Activated naive CD8-positive, alpha-beta T cell treated with anti-CD3 and anti-CD28 coated beads for 36 hours (primary cell): ENCODE measurements at places on chromosomes 6 and 20. TPM values are rescaled to one million over a fixed set of nuclear protein-coding genes. Genes with fewer than 3 reads are reported as not detected.

KIF6 gene
- total RNA-seq, result 0.96 TPM

CTSA gene
- total RNA-seq, result 45.7 TPM

CLPSL2 gene
- total RNA-seq, result not detected

COL19A1 gene
- total RNA-seq, result 0.36 TPM

KIAA1586 gene
- total RNA-seq, result 15.9 TPM

HLA-DOA gene
- total RNA-seq, result 9.9 TPM

DNA sequence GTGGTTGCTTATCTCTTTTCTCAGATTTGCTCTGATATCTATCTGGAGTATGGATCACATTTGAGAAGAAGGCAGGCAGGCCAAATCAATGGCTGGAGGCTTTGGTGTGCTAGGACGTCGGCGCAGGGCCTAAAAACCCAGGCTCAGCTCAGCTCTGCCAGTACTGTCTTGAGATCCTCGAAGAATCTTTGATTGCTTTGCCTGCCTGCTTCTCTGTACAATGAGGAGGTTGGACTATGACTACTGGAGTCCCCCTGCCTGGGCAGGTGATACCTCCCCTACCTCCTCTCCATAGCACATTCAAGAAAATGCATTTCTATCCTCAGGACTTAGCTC lies 25.1 kb downstream of the KCNK5 start:
- no peak overlapping the region for H3K27ac ChIP-seq
- H3K4me3 ChIP-seq, result no peak overlapping the region
- no peak for DNase-seq
- H3K36me3 ChIP-seq, result peaks cover 7% of the 10 kb centered on the region

DNA sequence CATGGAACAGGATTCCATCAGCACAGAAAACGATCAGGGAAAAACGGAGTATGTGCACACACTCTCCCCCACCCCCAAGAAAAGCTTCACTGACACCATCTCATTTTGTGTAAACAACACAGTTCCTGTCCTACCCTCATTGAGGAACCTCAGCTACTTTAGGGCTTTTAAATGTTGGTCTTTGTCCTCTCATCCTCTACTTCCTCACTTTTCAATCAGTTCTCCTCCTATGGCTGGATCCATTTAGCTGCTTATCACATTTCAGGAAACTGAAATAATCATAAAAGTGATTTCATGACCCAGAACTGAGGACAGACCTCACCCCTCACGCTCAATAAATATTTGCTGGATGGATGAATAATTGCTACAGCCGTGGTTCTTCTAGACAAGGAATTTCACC lies 33.1 kb upstream of the PNRC1 start:
- no peak overlapping the region for H3K4me3 ChIP-seq
- peaks cover 2% of the 10 kb centered on the region for H3K36me3 ChIP-seq
- H3K27ac ChIP-seq, result no peak overlapping the region
- no peaks in the 10 kb centered on the region for H3K27me3 ChIP-seq
- peaks cover 18% of the 10 kb centered on the region for H3K4me1 ChIP-seq

- peaks cover 5% of the 10 kb centered on the region for H3K36me3 ChIP-seq
- no peaks in the 10 kb centered on the region for H3K4me1 ChIP-seq
- H3K27ac ChIP-seq, result no peak overlapping the region
- H3K4me3 ChIP-seq, result no peak overlapping the region
- H3K27me3 ChIP-seq, result no peaks in the 10 kb centered on the region
These were observed 59.0 kb downstream of the FAM120B start for GRCh38 chr6:170365593-170365992.

DNA sequence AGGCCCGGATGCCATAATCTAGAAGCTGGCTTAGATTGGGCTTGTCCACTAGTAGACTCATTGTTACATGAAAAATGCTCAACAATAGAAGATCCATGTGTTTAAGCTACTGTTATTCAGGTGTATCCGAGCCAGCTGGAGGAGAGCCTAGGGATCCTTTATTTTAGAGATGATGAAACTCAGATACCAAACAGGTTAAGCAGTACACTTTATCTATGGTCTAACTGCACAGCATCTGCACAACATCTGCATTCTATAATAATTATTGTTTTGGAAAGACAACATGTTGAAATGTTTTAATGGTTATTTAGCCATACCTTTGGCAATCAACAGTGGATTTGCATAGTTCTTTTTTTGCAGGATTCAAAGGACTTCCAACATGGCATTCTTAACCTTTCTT lies 134.1 kb downstream of the RFPL4B start:
- H3K36me3 ChIP-seq, result no peaks in the 10 kb centered on the region
- no peak overlapping the region for H3K27ac ChIP-seq
- H3K4me3 ChIP-seq, result no peak overlapping the region
- H3K4me1 ChIP-seq, result peaks cover 3% of the 10 kb centered on the region
- no peaks in the 10 kb centered on the region for H3K27me3 ChIP-seq

GRCh38 chr6:11803591-11803971 lies 25.0 kb upstream of the ADTRP start:
- H3K27ac ChIP-seq, result no peak overlapping the region
- H3K27me3 ChIP-seq, result no peaks in the 10 kb centered on the region

DNA sequence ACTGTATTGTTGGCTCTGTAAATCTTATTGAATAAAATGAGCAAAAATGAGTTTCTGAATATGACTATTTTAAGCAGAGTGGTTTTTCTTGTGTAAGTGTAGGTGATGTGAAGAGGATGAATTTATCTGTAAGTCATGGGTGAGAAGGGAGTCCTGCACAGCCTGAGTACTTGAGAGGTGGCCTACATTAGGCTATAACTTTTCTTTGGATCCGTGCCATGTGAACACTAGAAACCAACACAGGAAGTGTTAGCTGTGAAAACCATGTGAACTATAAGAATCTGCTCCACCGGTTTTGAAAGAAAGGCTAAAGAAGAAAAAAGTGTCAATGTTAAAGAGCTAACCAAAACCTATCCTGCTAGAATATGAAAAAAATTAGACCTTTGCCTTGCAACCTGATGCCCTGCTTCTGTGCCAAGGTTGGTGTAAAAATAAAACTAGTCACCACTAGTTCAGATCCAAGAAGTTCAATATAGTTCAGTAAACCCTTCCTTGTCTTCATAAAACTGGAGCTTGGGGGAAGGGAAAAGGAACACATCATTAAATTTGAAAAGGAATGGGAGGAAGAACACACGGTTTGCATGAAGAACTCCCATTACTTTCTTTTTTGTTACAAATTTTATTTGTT lies 21.3 kb downstream of the PLCB1 start:
- H3K4me1 ChIP-seq, result peaks cover 45% of the 10 kb centered on the region
- no peak for DNase-seq

DNA sequence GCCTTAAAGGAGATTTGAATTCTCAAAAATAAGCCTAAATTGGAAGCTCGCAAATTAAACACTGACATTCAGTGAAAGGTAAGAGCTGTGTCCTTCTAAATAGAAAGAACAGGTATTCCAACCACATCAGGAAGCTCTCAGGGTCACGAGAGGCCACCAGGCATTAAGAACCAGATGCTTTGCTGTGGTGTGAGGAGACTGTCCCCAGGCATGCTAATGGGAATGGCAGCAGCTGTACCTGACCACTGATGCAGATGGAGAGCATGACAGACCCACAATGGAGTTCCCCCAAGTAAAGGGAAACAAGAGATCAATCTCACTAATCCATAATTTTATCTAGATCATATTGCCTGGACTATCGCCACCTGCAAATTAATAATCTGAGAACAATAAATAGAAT lies 658.9 kb upstream of the NOX3 start:
- H3K4me3 ChIP-seq, result no peak overlapping the region
- peaks cover 2% of the 10 kb centered on the region for H3K36me3 ChIP-seq
- H3K27ac ChIP-seq, result no peak overlapping the region
- H3K4me1 ChIP-seq, result peaks cover 3% of the 10 kb centered on the region

DNA sequence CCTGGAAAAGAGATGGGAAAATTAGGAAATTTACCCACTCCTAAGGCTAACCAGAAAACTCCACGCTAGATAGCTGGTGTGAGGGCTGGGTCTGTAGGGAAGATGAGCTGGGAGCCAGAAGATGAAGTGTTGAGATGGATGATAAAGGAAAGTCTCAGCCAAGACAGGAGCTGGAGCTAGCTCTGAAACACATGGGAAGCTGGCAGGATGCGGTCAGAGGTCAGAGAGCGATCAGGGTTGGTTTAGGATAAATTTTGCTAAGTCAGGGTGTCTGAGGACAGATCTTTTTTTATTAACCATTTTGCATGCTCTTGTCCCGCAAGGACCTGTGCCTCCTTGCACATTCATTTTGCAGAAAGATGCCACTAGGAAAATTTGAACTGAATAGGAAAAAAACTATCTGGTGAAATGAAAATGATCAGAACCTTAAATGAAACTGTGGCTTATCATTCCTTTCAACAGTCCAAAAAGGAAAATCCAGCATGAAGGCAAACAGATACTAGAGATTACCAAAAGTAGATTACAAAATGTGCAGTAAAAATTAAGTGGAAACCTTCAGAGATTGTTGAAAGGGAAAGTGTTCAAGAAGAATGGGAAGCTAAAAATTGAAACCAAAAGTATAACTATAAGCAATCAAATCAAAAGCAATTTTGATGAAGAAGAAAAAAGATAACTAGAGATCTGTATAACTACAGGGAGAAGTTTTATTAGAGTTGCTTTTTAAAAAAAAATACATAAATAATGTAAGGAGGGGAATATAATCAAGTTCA lies 10.7 kb upstream of the EDN1 start:
- no peak for DNase-seq
- no peak overlapping the region for H3K27ac ChIP-seq
- H3K27me3 ChIP-seq, result peaks cover 11% of the 10 kb centered on the region

DNA sequence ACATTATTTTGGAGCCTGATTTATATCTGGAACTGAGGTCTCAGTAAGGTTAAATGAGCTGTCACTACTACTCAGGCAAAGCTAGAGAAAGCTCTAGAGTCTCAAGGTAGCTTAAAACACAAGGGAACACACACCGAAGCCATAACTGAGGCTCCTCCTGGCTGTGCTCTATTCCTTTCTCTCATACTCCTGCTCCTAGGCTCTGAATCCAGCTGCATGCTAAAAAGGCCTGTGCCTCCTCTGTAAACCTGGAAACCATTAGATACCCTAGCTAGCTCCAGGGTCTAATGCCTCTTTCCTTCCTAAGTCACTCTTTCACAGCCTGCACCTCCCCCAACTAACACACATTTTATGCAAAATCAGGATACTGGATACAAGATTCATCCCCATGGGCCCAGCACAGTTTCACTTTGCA lies 17.1 kb downstream of the RIPOR2 start:
- H3K27ac ChIP-seq, result peak overlapping the region; percentile 95
- no peaks in the 10 kb centered on the region for H3K27me3 ChIP-seq
- peak overlapping the region; percentile 59 for H3K4me3 ChIP-seq
- peaks cover 33% of the 10 kb centered on the region for H3K36me3 ChIP-seq
- no peak for DNase-seq
- peaks cover 88% of the 10 kb centered on the region for H3K4me1 ChIP-seq

GRCh38 chr20:2365091-2365490 lies 15.6 kb upstream of the TGM6 start:
- no peaks in the 10 kb centered on the region for H3K4me1 ChIP-seq
- H3K27ac ChIP-seq, result no peak overlapping the region
- peaks cover 3% of the 10 kb centered on the region for H3K36me3 ChIP-seq
- H3K4me3 ChIP-seq, result no peak overlapping the region

DNA sequence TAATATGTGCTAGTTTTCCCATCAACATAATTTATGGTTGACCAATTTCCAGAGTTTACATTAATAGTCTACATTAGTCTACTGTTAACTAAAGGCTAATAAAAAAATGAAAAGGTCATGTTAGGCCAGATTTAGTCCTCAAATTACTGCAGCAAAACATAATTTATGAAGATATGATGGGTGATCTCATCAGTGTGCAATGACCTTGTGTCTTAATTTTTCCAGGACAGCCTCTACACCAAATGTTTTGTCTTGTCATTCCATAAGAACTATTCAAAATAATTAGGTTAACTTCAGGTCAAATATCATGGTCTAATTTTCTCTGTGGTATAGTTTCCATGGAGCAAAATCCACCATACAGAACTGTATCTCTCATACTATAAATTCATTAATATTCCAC lies 234.2 kb downstream of the COL12A1 start:
- H3K4me1 ChIP-seq, result no peaks in the 10 kb centered on the region
- no peak for DNase-seq
- H3K27me3 ChIP-seq, result no peaks in the 10 kb centered on the region
- no peaks in the 10 kb centered on the region for H3K36me3 ChIP-seq
- H3K4me3 ChIP-seq, result no peak overlapping the region

GRCh38 chr6:107132330-107132954 lies 17.1 kb upstream of the BEND3 start:
- H3K4me1 ChIP-seq, result no peaks in the 10 kb centered on the region
- peak; percentile 20 for DNase-seq
- H3K4me3 ChIP-seq, result no peak overlapping the region
- no peaks in the 10 kb centered on the region for H3K36me3 ChIP-seq
- no peak overlapping the region for H3K27ac ChIP-seq

GRCh38 chr6:89144354-89144906 lies 1.4 kb upstream of the PM20D2 start:
- H3K36me3 ChIP-seq, result peaks cover 14% of the 10 kb centered on the region
- H3K27me3 ChIP-seq, result no peaks in the 10 kb centered on the region
- H3K4me3 ChIP-seq, result peak overlapping the region; percentile 4
- no peak for DNase-seq
- H3K4me1 ChIP-seq, result peaks cover 23% of the 10 kb centered on the region
- peak overlapping the region; percentile 31 for H3K27ac ChIP-seq

- no peaks in the 10 kb centered on the region for H3K36me3 ChIP-seq
- peaks cover 6% of the 10 kb centered on the region for H3K27me3 ChIP-seq
- no peak overlapping the region for H3K27ac ChIP-seq
- DNase-seq, result no peak
These were observed 268.0 kb downstream of the SMOC2 start for GRCh38 chr6:168708984-168709383.

GRCh38 chr6:27980111-27980510 lies 23.1 kb downstream of the OR2B6 start:
- peaks cover 40% of the 10 kb centered on the region for H3K27me3 ChIP-seq
- no peak overlapping the region for H3K27ac ChIP-seq
- H3K4me3 ChIP-seq, result no peak overlapping the region
- H3K4me1 ChIP-seq, result no peaks in the 10 kb centered on the region
- H3K36me3 ChIP-seq, result no peaks in the 10 kb centered on the region

- H3K4me1 ChIP-seq, result peaks cover 10% of the 10 kb centered on the region
- no peak for DNase-seq
- no peaks in the 10 kb centered on the region for H3K36me3 ChIP-seq
- H3K27ac ChIP-seq, result no peak overlapping the region
- H3K4me3 ChIP-seq, result no peak overlapping the region
These were observed 8.9 kb downstream of the GUCA1A start for GRCh38 chr6:42182101-42182500.

GRCh38 chr20:3000852-3001523 lies 42.4 kb upstream of the GNRH2 start:
- no peak overlapping the region for H3K4me3 ChIP-seq
- no peak overlapping the region for H3K27ac ChIP-seq
- H3K36me3 ChIP-seq, result peaks cover 9% of the 10 kb centered on the region
- no peak for DNase-seq
- H3K27me3 ChIP-seq, result no peaks in the 10 kb centered on the region

DNA sequence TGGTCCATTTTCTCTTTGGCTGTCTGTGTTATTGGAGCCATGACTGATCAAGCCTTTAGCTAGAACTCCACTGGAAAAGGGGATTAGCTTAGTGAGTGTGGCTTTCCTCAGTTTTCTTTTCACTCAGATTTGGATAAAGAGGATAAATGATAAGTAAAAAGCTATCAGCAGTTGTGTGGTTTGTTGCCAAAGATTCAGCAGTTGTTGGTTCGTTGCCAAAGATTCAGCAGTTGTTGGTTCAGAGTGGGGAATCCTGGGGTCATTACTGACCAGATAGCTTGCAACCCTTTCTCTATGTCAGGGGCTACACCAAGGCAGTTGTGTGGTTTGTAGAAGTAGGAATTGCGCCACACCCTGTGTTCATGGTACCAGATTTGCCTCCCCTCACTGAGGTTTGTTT lies 107.7 kb upstream of the SCP2D1 start:
- H3K4me3 ChIP-seq, result no peak overlapping the region
- H3K36me3 ChIP-seq, result no peaks in the 10 kb centered on the region
- DNase-seq, result no peak
- peaks cover 4% of the 10 kb centered on the region for H3K4me1 ChIP-seq
